ENCODE measurements at places on chromosomes 12 and 14.

GRCh38 chr14:50013198-50013918, 103.0 kb downstream of the VCPKMT start:
- DNase-seq: no peak

DNA sequence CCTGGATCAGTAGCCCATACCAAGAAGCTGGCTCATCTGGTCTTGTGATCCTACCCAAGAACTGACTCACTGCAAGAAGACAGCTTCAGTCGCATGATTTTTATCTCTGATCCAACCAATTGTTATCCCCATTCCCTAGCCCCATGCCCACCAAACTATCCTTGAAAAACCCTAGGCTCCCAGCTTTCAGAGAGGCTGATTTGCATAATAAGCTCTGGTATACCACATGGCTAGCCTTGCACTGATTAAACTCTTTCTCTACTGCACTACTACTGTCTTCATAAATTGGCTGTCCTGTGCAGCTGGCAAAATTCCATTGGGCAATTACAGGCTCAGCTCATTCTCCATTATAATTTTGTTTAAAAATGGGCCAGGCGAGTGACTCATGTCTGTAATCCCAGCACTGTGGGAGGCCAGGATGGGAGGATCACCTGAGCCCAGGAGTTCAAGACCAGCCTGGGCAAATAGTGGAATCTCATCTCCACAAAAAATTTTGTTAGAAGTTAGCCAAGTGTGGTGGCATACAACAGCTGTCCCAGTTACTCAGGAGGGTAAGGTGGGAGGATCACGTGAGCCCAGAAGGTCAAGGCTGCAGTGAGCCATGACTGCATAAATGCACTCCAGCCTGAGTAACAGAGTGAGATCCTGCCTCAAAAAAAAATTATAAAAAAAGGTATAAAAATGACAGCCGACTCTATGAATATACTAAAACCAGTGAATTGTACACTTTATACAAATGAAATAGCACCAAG, 76.7 kb upstream of the EIF5 start:
- no peak for DNase-seq

GRCh38 chr14:31360919-31361662, 59.3 kb downstream of the HEATR5A start:
- DNase-seq: no peak

- no peak for DNase-seq
These were observed 207.2 kb downstream of the AACS start for GRCh38 chr12:125272383-125272933.

GRCh38 chr14:26138764-26139445, 458.9 kb downstream of the NOVA1 start:
- no peak for DNase-seq

GRCh38 chr12:93198086-93198485, 179.6 kb upstream of the NUDT4 start:
- peak; percentile 40 for DNase-seq
